Activated CD4-positive, alpha-beta memory T cell treated with anti-CD3 and anti-CD28 coated beads for 36 hours (primary cell): ENCODE measurements at places on chromosomes 6 and 20.

- DNase-seq: no peak
Measured at GRCh38 chr6:4396044-4396443, 260.7 kb upstream of the ECI2 start.

DNA sequence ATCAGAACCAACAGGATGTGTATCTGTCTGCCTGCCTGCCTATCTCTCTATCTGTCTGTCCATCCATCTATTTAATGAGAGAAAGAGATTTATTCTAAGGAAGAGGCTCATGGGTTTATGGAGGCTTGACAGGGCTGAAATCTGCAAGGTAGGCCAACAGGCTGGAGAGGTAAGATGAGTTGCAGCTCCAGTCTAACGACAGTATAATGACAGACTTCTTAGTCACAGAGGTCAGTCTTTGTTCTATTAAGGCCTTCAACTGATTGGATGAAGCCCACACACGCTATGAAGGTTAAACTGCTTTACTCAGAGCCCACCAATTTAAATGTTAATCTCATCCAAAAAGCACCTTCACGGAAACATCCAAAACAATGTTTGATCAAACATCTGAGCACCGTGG lies 100.3 kb upstream of the ENPP5 start:
- no peak for DNase-seq

DNA sequence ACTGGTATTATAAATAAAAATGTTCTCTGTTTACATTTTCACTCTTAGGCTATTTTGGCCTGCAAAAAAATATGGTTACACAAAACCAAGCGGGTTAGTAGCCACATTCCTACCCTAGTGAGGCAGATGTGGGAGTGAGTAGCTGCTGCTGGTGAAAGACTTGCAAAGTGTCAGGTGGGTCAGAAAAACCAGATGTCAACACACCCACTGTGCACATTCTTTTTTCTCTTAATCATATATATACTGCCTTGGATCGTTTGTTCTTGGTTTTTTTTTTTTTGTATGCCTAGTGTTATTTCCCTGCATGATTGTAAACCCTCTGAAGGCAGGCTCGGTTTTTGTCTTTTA lies 68.0 kb upstream of the TFB1M start:
- no peak for DNase-seq

DNA sequence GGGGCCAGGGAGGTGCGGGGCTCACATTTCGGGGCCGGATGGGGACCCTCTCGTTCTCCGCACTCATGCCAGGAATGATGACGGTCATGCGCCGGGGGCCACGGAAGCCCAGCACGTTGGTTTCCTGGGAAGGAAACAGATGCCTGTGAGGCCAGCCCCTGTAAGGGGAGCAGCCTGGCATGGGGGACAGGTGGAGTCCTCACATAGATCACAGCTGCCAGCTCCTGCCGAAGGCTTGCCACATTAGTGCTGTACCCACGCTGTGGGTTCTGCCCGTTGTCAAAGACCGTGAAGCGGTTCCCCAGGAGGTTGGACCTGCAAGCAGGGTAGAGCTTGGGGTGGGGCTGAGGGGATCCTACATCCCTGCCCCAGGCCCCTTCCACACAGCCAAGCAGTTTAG lies 6.7 kb upstream of the TEAD3 start:
- DNase-seq: no peak

- DNase-seq: no peak
Measured at GRCh38 chr20:37915800-37916570, 13.1 kb downstream of the VSTM2L start.

DNA sequence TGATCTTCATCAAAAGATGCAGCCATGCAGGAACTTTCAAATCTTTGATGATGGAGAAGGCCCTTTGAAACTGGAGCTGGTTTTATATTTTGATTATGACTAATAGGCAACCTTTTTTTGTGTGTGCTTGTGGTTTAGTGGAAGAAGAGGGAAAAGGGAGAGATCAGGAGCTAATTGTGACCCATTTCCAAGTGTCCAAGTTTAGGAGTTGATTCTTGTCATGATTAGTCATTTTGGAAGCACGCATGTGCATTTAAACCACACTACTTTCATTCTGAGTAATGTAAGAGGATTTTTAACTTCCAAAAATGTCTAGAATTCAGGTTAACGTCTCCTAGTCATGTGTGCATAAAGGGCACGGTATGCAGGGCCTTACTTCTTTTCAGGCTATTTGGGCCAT lies 3.5 kb downstream of the FOXO3 start:
- no peak for DNase-seq

- no peak for DNase-seq
Measured at GRCh38 chr20:9068233-9068801, 570 bp upstream of the PLCB4 start.

- no peak for DNase-seq
Measured at GRCh38 chr6:7749478-7749877, 23.6 kb downstream of the BMP6 start.

- DNase-seq: no peak
Measured at GRCh38 chr6:50277774-50278173, 228.0 kb upstream of the DEFB112 start.

- peak; percentile 40 for DNase-seq
Measured at GRCh38 chr6:797479-798077, 104.6 kb upstream of the EXOC2 start.

- DNase-seq: no peak
Measured at GRCh38 chr6:163813979-163814493, 399.5 kb downstream of the QKI start.

- DNase-seq: peak; percentile 51
Measured at GRCh38 chr6:2971420-2972218, at the start of gene SERPINB6. Gene SERPINB6, minus strand, starts transcription at chr6:2971567. Its CDS starts 12,235 bp downstream, at chr6:2959332.

DNA sequence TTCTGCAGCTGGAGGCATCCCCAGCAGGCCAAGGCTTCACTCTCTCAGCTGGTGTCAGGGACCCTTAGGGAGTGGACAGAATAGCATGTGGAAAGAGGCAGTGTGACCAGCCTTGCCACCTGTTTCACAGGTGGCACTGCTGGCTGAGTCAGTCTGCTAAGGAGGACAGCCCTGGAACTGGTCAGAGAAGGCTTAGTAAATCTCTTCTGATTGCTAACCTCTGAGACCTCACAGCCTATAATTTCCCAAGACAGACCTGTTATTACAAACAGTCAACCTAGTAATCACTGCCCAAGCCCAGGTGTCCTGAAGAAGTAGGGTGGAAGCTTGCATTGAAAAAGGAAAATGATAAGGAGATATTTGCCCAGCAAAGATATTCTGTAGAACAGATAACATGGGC lies 26.4 kb upstream of the PAQR8 start:
- DNase-seq: no peak

- DNase-seq: no peak
Measured at GRCh38 chr6:156917213-156917612, 140.0 kb downstream of the ARID1B start.

- peak; percentile 54 for DNase-seq
Measured at GRCh38 chr20:17969884-17970409, 1.1 kb downstream of the MGME1 start.

- DNase-seq: no peak
Measured at GRCh38 chr6:6557504-6557839, 31.0 kb upstream of the LY86 start.

DNA sequence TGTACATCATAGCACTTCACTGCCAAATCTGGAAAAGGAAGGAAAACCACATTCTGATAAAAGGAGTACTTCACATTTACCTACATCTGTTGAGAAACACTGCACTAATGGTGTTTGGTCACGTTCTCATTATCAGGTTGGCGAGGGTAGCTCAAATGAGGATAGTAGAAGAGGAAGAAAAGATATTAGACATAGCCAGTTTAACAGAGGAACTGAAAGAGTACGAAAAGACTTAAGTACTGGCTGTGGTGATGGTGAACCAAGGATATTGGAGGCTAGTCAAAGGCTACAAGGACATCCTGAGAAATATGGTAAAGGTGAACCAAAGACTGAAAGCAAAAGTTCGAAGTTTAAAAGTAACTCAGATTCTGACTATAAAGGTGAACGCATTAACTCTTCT lies 32.0 kb upstream of the GJA10 start:
- DNase-seq: no peak

DNA sequence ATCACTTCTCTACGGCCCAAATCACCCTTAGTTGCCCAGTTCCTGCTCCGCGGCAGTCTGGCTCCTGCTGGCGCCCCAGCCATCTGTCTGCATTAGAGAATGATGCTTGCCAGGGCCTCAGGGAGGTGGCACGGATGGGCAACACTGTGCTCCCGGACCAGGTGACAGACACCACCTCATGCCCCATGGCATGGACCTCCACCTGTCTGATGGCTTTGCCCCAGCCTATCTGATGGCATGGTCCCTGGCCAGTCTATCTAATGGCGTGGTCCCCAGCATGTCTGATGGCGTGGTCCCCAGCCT lies 18.8 kb upstream of the MRGBP start:
- no peak for DNase-seq

DNA sequence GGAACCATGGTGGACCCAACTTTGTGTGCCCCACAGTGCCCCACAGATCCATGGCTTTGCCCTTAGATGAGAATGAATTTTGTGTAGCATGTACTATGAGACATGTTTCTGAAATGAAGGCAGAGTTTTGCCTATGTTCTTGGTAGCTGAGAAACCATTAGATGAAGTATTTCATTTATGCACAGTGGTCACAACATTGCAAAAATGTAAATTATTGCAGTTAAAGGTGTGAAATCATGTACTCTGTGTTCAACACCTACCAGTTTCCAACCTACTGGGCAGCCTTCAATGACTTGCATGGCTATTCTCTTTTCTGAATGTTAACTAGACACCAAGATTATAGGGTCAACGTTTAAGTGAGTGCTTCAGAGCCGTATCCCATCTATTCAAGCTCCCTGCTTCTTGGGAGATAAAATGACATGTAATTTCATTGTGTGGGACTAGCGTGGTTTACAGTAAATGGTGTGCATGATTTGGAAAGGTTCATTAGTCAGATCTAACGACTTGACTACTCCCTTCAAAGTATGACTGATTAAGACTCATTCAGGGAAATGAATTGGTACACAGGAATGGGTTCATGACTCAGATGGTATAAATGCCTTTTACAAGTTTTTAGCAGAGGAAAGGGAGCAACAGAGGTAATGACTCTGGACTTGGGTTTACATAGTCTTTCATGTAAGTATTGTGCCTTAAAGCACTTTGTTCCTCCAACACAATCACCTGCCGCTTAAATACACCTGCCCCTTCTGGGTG lies 106.1 kb upstream of the AKIRIN2 start:
- peak; percentile 17 for DNase-seq

DNA sequence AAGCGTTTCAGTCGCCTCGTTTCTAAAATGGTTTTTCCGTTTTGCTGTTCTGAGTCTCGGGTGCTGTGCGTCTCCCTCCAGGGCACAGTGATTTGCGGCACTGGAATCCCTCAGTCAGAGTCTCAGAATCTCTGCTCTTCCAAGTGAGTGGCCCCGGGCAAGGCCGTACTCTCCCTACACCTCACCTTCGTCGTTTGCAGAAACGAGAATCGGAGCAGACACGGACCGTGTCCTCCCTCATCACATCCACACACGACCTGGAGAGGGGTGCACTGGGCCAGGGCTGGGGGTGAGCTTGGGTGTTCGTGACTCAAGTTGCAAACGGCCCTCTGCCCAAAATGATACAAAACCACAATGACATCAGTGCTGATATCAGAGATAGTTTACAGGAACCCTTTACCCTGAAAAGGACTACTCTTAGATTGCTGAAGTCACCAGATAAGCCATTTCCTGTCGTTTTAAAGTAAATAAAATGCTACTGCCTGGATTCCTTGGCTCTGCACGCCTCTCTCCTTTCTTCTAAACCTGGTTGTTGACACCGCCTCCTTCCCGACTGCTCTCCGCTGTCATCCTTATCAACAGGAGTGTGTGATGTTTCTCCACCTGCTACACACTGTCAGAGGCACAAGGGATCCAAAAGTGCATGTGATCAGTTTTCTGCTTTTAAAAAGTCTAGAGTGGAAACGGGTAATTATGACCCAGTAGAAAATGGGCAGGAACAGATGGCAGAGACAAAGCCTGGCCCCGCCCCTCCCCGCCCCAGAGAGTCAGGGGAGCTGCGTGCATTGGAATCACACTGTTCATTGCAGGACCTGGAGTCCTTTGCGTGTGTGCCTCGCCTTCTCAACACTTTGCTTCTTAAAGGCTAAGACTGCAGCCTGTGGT lies 38.4 kb downstream of the KIF25 start:
- peak; percentile 19 for DNase-seq

DNA sequence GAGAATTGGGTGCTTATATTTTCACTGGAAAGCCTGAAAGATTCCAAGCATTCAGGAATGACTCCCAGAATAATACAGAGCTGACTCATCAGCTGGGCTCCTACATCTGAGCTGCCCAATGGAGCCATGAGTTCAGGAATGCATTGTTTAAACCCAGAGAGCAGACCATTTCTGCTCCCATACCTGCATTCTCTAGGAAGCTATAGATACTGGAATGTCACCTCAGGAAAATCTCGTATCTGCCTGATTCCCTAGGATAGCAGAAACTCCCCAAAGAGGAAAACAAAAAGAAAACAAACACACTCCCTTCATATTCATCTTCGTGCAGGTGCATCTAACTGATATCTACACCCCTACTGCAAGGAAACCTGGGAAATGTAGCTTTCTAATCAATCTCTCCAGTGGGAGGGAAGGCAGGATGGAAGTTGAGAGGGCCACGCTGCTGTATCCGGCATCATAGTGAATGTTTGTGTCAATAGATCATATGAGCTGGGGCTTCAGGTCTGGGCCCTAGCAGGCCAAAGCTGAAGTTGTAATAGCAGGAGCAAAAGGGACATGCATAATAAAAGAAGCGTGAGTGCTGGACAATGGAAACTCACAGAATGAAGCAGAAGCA lies 8.2 kb upstream of the SLC2A12 start:
- no peak for DNase-seq

DNA sequence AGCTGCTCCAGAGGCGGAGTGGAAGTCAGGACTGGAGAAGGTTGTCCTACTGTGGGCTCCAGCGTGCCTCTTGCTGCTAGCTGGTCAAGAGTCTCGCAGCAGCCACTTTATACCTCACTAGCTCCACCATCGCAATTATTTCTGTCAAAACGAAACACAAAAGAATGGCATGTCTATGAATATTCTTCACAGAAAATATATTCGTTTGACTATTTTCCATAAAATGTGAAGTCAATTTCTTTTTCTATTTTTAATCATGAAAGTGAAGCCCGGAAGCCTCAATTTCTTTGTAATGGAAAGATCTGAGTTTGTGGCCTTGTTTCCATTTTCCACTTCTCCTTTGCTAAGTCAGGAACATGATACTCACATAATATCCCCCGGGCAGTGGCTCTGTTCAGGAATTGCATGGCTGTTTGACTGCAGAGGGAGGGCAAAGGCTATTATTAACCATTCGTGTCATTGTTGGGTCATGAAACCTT lies 51.7 kb downstream of the DTD1 start:
- no peak for DNase-seq

- DNase-seq: no peak
Measured at GRCh38 chr20:45489083-45489531, 19.6 kb downstream of the WFDC2 start.

DNA sequence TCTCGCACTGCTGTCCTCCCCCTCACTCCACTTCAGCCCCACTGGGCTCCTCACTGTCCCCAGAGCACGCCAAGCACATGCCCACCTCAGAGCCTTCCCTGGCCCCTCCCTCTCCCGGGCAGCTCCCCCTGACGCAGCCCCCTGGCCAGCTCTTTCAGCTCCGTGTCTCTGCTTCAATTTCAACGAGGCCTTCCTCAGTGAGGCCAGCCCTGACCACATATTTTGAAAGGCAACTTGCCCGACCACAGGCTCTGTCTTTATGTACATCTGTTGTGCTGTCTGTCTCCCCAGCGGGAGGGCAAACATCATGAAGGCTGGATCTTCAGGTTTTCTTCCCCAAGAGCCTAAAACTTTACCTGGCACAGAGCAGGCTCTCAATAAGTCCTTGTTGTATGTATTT lies 44.6 kb downstream of the JPH2 start:
- no peak for DNase-seq
